ENCODE measurements at places on chromosomes 5 and 9.
A peak's percentile ranks its signal among the peaks of the same experiment; 100 is the strongest.

- no peak for DNase-seq
These were observed 295.4 kb downstream of the CSNK1G3 start for GRCh38 chr5:123807177-123807945.

DNA sequence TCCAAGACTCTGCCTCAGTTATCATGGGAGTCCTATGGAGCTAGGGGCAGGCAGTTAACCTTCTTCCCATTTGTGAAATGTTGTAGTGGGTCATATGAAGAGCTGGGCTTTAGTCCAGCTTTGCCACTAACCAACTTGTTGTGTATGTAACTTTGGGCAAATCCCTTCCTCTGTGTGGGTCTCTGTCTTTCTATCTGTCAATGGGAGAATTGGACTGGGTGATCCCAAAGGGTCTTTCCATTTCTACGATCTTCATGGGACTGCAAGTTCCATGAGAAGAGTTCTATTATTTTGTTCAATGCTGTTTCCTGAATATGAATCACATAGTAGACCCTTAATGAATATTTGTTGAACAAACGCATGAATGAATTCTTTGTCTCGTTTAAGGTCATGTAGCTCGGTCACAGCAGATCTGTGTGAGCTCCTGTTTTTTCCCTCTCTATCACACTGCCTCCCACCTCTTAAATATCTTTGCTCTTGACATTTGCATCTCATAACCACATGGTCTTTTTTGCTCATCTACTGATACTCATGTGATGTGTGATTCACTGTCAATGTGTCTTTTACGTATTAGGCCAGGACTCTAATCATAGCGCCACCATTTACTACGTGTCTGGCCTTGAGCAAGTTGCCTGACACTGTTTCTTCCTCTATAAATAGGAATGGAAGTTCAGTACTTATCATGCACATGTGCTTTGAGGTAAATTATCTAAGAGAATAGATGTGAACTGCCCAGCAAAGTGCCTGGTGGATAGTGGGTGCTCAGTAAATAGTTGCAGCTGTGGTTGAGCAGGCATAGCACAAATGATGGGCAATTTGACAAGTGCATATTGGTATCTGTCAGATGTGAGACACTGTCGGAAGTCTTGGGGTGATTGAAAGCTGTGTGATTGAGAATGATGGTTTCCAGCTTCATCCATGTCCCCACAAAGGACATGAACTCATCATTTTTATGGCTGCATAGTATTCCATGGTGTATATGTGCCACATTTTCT, 37.4 kb downstream of the PTTG1 start:
- DNase-seq = no peak

DNA sequence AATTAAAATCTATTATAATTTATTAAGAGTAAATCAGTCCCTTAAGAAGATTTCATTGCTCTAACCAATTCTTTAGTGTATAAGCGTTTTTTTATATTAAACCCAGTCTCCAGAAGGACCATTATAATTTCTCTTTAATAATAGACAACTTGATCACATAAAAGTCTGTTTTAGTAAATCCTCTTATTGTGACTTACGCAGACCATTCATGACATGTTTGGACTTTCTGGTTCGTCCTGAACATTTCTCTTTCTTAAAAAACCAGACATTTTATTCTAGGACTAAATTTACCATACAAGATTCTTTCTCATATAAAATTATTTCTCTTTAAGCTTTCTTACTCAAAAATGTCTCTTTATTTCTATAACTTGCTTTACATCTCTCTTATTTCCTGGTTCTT, 196.2 kb upstream of the RAI14 start:
- DNase-seq = no peak

GRCh38 chr5:178290376-178290775, 57.8 kb upstream of the PHYKPL start:
- no peak for DNase-seq

- DNase-seq = no peak
These were observed 37.2 kb downstream of the GOLM1 start for GRCh38 chr9:86061972-86062739.

DNA sequence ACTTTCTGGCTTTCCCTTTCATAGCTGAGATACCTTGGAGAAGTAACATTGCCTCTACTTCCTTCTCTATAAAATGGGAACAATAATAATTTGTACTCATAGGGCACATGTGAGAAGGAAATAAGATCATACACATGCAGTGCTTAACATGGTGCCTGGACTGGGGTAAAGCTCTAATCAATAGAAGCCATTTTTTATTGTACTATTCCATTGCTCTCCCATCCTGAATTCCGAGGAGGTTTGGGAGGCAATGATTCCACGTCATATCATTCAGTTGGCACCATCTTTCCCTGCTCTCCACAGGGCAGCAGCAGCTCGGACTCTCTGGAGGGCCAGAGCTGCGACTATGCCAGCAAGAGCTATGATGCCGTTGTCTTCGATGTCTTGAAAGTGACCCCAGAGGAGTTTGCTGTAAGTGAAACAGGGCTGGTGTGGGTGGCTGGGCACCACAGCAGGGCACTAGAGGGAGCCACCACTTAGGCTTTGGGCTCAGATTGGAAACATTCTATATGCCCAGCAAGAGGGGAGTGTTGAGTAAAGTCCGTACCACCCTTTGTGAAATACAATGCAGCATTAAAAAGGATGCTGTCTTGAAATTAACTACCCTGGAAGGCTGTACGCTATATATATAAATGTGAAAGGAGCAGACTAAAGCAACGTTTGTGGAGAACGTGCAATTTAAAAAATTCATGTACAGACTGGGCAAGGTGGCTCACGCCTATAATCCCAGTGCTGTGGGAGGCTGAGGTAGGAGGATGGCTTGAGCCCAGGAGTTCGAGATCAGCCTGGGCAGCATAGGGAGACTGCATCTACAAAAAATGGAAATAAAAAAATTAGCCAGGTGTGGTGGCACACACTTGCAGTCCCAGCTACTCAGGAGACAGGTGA, 51.2 kb downstream of the RALGPS1 start:
- peak; percentile 42 for DNase-seq

DNA sequence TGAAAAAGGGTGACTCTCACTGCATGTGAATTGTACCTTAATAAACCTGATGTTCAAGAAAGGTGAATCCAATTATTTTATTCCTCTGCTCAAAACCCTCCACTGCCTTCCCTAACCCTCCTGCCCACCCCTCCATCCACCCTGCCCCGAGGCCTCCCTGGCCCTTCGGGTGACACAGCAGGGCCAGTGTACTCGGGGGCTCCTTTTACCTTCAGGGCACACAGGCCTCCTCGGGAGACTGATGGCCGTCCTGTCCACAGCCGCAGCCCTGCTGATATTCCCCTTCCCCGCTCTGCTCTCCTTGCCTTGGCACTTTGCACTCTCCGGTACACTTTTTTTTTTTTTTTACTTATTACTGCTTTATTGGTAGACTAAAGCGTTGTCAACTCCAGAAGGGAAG, 234.0 kb downstream of the CACNA1B start:
- DNase-seq = no peak

DNA sequence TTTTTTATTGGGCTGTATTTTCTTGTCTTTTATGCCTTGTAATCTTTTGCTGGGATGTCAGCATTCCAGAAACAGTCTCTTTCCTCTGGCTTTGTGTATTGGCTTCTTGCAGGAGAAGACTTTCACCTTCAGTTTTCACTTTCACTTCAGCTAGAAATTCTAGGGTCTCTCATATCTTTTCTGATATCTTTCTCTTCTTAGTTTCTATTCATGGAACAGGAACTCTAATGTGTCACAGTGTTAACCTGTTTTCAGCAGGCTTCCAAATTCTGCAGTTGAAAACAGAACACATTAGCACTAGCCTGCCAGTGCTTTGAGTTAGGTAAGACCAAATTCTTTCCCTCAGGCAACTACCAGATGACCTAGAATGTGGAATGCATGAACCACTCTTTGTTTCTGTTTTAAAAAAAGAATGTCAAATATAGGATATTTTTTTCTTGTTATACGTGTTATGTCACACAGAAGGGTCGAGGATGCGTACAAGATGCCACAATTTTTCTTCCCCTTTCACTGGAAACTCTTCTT, 164.7 kb downstream of the TUSC1 start:
- DNase-seq = no peak

DNA sequence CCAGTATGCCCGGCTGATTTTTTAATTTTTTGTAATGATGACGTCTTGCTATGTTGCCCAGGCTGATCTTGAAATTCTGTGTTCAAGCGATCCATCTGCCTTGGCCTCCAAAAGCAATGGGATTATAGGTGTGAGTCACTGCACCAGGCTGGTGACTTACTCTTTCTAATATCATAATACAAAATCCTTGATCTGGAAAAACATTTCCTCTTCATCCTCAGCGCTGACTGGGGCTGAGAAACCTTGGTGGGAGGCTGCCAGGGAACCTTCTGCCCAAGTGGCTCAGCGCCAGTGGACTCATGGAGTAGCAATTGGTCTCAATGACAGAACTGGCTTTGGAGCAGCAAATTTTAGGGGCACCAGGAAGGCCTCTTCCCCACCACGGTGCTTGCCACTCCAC, 17.5 kb upstream of the SEMA4D start:
- DNase-seq = peak; percentile 32

DNA sequence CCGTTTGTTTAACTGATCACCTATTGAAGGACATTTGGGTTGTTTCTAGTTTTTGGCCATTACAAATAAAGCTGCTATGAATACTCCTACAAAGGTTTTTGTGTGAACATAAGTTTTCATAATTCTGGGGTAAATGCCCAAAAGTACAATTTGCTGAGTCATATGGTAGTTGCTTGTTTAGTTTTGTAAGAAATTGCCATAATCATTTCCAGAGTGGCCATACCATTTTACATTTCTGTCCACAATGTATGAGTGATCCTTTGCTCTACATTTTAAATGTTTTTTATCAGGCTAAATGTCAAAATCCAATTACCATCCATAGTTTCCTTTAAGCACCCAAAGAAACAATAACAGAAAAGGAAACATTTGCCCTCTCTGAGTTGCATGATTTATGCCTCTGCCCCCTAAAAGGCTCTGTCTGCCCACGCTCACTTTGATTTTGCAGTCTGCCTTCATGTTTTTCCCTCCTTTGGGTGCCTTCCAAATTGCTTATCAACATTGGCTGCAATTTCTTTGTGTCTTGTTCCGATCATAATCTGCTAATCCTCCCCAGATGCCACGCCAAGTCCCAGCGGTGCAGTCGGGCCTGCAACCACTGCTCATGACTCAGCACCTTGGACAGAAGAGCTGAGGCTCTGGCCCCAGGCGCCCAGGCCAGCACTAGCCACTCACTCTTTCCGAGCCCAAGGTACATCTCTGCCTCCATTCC, 339.2 kb downstream of the PIK3R1 start:
- DNase-seq = no peak

- DNase-seq = no peak
These were observed 114.5 kb upstream of the CDH6 start for GRCh38 chr5:31078956-31079355.

- DNase-seq = no peak
These were observed 4.8 kb downstream of the PLK2 start for GRCh38 chr5:58455066-58455465.

DNA sequence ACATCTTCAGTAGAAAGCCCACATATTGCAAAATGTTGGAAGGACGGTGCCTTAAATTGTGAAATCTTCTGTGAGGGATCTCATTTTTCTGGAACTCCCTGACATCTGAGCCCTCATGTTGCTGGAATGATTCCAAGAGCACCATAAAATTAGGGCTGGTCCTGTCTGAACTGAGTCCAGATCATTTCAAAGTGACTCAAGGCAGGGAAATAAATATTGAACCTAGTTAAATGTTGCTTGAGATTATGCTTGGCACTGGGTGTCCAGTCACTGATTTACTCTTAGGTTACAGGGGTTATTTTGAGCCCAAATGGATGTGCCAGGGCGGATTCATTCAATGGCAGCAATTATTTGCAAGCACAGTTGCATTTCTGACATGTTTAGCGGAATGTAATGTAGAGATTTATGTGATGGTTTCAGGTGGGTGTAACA, 437.0 kb downstream of the PIK3R1 start:
- DNase-seq = no peak
